ENCODE measurements at places on chromosomes 7 and 10. TPM values are rescaled to one million over a fixed set of nuclear protein-coding genes. Genes with fewer than 3 reads are reported as not detected.

GRID1 gene
- not detected for total RNA-seq

UPK3BL2 gene
- total RNA-seq, result 84.2 TPM

DNA sequence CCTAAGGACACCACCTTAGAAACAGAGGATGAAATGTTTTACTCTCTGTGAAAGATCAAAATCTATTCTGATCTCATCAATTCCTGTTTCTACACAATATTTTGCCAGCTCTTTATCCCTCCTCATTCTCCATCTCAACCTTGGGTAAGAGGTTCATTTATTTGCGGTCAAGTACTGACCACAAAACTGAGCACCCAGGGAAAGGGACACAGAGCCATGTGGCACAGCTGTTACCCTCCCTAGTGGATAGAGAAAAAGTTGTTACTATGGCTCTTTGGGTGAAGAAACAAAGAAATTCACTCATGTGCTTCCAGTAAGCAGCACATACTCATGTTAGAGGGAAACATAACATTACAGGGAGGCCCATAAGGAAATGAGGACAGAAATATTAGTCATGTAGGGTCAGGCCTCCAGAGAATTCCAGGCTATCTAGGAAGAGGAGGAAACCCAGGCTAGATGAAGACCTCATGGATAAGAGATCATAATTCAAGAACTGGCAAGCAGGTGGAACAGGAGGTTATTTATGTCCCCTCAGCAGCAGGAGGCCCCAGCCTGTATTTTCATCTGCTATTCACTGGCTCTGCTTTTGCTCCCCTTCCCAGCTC lies 114.5 kb downstream of the ATE1 start:
- no peak overlapping the region for H3K4me3 ChIP-seq
- peaks cover 2% of the 10 kb centered on the region for H3K4me1 ChIP-seq
- no peak for DNase-seq
- no peaks in the 10 kb centered on the region for H3K27me3 ChIP-seq

DNA sequence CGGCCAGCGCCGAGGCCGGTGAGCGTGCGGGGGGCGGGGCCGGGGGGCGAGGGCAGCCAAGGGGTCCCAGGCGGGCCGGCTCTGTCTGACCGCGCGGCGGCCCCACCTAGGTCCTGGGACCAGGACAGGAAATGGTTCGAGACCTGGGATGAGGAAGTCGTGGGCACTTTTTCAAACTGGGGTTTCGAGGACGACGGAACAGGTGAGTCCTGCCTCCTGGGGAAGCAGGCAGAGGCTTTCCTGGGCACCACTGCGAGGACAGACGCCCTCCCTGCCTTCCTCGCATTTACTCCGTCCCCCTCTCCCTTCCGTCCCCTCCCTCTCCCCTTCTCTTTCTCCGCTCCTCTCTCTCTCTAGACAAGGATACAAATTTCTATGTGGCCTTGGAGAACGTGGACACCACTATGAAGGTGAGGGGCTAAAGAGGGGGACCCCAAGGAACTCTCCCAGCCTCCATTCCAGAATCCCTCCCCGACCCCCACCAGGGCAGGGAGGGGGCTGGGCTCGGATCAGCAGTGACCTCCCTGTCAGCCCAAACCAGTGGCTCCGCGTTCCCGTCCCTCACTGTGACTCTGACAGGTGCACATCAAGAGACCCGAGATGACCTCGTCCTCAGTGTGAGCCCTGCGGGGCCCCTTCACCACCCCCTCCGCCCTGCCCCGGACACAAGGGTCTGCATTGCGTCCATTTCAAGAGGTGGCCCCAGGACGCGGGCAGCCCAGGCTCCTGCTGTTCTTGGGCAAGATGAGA lies 2.6 kb upstream of the MUC12 start:
- H3K27ac ChIP-seq, result no peak overlapping the region
- peak overlapping the region; percentile 72 for H3K4me3 ChIP-seq
- H3K27me3 ChIP-seq, result peaks cover 76% of the 10 kb centered on the region
- H3K36me3 ChIP-seq, result peaks cover 11% of the 10 kb centered on the region
- DNase-seq, result no peak
- peaks cover 17% of the 10 kb centered on the region for H3K4me1 ChIP-seq

GRCh38 chr7:158494162-158494586 lies 93.4 kb downstream of the PTPRN2 start:
- peaks cover 9% of the 10 kb centered on the region for H3K27me3 ChIP-seq
- peaks cover 6% of the 10 kb centered on the region for H3K4me1 ChIP-seq
- no peak for DNase-seq
- no peaks in the 10 kb centered on the region for H3K36me3 ChIP-seq
- no peak overlapping the region for H3K4me3 ChIP-seq

Data from T-helper 17 cell (primary cell).